ENCODE measurements at places on chromosomes 4 and X.

GRCh38 chr4:75844151-75844662, 58.0 kb downstream of the PPEF2 start:
- DNase-seq = no peak

- DNase-seq = no peak
These were observed 31.6 kb downstream of the ADH7 start for GRCh38 chr4:99403380-99404184.

- peak; percentile 18 for DNase-seq
These were observed 22.1 kb downstream of the TMEM131L start for GRCh38 chr4:153488006-153488891.

DNA sequence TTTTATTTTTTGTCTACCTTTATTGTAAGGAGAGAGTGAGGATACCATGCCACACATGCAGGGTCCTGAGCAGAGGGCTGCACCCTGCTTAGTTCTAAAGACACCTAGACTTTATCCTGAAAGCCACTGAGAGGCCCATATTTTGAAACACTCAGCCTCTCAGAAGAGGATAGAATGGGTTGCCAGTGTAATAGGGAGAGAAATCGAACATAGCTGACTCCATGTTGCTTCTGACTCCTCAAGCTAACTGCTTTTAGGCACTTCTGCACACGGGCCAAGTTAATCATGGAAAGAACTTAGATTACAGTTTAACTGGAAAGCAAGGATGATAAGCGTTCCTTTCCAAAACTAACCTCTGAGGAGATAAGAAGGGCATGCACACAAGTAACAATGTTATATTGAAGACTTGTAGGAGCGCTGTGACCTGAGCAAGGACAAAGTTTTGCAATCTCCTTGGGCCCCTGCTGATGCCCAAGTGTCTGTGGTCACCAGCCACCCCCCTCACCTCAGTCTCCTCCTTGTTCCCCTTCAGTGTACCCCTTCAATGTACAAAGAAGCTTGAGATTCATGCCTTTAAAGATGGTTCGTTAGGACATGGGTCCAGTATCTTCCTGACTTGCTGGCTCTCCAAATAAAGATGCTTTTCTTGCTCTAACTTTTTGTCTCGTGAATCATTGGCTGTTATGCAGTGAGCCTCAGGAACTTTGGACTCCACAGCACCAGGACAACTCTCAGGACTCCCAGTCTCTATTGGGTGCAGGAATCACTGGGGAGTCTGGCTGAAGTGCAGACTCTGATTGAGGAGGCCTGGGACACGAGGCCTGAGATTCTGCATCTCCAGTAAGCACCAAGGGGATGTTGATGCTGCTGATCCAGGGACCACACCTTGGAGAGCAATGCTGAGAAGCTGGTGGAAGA, 25.4 kb upstream of the CD99 start:
- no peak for DNase-seq

DNA sequence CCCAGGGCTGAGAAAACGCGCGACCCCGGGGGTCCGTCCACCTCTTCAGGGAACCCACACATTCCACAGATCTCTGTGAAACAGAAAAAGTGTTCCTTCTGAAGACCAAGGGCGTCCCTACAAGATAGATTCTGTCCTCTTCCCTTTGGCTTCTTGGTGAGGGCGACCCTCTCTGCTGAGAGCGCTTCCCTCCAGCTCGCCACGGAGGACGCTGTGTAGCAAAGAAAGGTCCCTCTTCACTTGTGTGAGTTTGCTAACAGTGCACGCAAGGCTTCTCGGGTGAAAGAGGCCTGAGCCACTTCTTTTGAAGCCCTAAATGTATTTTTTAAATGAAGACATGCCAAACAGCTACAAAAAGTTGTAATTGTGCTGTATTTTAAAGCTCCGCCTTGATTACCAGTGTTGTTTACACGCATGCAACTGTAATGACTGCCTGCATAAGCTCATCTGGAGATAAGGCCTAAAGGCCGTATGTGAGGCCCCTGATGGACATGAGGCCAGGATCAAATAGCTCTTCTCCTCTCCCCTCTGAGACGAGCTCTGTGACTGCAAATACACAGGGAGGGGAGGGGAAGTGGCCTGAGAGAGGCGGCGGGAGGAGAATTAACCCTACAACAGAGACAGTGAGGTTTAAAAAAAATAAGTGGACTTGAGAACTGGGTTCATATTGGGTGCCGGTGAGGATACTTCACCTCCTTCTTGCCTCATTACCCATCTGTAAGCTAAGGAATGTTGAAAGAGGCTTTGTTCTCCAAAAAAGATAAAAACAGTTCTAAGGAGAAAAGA, 95.5 kb downstream of the SOWAHB start:
- no peak for DNase-seq

DNA sequence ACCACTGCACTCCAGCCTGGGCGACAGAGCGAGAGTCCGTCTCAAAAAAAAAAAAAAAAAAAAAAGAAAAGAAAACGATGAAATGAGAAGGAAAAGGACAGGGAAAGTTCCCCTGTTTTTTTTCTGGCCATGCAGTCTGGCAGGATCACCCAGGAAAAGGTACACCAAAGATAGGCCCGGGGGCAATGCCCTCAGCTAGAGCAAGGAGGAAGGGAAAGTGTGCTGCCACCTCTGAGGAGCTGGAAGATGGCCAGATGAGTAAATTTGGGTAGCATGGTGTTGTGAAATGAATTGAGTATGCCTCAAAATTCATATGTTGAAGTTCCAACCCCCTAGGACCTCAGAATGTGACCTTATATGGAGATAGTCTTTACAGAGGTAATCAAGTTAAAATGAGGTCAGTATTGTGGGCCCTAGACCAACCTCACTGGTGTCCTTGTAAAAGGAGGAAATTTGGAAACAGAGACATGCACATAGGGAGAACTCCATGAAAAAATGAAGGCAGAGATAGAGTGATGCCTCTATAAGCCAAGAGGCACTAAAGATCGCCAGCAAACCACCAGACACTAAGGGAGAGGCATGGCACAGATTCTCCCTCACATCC, 28.9 kb downstream of the MAOB start:
- no peak for DNase-seq

DNA sequence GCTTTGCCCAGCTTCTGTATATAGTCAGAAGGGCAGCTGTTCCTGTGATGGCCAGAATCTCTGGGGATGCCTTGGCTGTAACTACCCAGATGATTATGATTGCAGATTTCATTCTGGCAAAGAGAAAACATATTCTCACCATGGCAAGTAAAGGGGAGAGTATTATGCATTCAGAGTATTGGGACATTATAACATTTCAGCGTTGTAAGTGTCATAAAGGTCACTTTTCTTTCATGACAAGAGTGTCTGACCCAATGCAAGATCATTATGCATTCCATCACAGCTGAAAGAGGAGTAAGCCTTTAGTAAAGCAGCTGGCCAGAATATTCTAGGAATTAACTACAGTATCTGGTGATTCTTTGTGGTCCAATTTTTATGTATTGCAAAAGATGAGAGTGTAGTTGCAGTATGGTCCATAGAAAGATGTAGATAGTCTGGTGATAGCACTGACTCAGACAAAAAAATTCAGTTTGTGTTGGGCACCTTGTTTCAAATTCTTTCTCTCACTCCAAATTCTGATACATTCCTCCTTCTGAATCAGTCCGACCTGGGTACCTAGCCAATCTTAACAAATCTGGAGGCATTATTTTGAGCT, 2366.3 kb downstream of the PCDH7 start:
- no peak for DNase-seq

DNA sequence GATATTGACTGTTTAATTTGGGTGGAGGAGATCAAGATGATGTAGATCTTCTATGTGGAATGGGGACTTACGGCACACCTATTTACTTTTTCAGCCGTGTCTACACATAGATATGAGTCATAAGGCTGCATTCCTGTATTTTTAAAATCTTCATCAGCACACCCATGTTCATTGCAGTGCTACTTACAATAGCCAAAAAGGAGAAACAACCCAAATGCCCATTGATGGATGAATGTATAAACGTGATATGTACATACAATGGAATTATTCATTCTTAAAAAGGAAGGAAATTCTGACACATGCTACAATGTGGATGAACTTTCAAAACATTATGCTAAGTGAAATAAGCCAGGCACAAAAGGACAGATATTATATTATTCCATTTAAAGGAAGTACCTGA, 98.6 kb downstream of the AASDH start:
- no peak for DNase-seq

DNA sequence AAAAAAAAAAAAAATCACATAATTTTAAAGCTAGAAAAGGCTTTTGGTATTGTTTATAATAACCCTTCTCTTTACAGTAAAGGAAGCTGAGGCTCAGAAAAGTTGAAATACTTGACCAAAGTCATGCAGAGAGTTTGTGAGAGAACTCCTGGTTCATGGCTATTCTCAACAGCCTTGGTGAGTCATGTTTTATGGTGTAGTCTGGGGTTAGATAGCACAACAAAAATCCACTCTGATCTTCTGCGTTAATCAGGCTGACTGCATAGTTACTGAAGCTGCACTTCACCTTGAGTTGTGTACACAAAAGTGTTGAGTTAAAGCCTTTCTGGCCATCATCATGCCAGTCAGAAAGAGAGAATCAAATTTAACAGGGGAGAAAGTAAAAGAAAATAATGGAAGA, 19.3 kb upstream of the SFRP2 start:
- DNase-seq = no peak

- DNase-seq = no peak
These were observed 393.1 kb upstream of the ZFP42 start for GRCh38 chr4:187602339-187603092.

GRCh38 chrX:9131066-9131465, 97.1 kb upstream of the FAM9B start:
- DNase-seq = no peak

DNA sequence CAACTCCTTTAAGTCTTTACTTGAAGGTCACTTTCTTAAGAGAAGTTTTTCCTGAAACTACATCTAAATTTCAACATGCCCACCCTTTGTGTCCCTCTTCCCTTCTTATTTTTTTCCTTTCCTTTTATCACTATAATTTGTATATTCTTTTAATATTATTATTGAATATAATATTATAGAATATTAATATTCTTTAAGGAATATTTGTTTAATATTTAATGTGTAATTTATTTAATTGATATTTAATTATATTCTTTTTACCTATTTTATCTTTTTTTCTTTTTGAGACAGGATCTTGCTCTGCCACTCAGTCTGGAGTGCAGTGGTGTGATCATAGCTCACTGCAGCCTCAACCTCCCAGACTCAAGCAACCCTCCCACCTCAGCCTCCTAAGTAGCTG, 114.8 kb downstream of the KDR start:
- no peak for DNase-seq

DNA sequence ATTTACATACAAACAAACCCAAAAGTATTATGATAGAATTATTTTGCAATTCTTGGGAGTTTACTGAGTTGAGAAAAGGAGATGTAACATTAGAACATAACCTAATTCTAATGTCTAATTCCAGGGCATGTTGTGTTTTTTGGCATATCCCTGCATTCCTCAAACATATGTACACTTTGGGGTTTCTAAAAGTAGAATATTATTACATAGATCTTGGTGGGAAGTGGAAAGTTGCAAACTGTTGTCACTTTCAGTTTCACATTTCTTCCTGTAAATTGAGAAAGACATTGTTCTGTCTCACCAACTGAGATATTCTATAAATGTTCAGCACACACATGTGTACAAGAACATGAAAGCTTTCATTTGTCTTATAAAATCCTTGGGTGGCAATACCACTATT, 24.4 kb upstream of the GBA3 start:
- no peak for DNase-seq

DNA sequence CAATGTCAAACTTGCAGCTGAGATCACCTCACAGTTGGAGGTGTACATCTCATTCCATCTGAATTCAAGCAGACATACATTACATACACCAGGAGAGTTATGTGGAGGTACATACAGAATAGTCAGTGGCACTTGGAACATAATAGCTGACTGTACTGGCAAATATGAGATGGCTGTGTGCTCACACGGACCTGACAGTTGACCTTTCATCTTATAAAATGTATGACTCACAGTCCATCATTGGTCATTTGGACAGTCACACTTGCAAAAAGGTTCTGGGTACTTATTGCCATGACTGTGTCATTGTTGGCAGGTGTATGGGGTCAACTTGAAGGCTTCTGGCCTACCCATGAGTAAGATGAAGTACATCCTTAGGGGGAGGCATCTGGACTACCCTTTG, 88.6 kb upstream of the WDR1 start:
- DNase-seq = no peak

DNA sequence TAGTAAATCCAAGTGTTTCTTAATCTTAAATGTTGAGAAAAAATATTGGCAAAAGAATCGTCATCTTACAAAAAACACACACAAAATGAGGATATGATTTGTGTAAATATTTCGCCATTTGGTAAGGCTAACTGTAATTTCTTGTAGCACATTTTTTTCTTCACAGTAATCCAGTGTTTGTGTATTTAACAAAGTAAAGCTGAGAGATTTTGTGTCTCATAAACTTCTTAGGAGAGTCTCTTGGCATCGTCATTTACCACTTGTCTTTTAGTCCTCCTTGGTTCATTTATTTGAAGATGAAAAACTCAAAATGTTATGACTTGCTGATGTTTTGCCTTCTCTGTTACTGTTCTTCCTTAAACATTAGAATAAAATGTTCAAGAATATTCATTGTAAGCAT, 326.7 kb upstream of the PITX2 start:
- DNase-seq = no peak

DNA sequence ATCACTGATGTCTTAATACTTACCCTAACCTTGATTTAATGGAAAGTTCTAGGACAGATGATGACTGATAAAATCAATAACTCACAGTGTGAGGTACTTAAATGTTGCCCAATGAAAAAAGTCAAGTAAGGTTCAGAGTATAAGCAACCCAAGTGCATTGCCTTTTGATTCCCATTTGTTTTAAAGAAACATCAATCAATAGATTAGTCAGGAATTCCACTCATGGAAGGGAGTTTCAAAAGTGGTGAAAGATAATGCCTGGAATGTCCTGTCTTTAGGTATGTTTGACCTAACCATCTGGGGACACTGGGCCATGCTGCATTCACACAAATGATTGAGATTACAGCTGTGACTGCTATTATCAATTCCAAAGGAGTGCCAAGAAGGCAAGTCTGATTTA, 259.7 kb downstream of the PPARGC1A start:
- DNase-seq = no peak

- DNase-seq = no peak
These were observed 13.5 kb downstream of the ARHGAP24 start for GRCh38 chr4:85488416-85488815.

- no peak for DNase-seq
These were observed 69.4 kb downstream of the HMGB2 start for GRCh38 chr4:173264684-173265185.

GRCh38 chr4:165152527-165152926, 39.9 kb upstream of the TMEM192 start:
- no peak for DNase-seq

DNA sequence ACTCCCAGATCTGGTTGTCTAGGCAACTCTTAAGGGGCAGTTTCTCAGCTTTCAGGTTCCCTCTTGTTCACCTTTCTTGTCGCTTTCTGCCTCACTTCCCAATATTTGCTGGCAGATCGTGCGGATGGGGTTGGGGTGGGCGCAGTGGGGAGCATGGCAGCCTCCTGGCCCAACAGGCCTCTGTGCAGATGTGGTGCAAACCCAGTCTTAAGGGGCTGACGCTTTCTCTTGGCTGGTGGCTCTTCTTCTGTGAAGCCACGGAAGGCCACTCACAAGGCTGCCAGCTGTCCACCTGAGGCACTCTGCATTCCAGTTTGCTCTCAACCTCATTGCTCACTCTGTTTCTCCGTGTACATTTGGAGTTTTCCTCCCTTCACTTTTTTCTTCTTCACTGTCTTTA, 61.7 kb downstream of the NBDY start:
- DNase-seq = no peak

All from breast epithelium (tissue), 4 donors.